ENCODE measurements at places on chromosomes 2 and 18. TPM values are rescaled to one million over a fixed set of nuclear protein-coding genes. Genes with fewer than 3 reads are reported as not detected.

GRCh38 chr2:151052850-151053660, 208.6 kb downstream of the RBM43 start:
- no peak overlapping the region for H3K27ac ChIP-seq
- DNase-seq: no peak
- H3K4me1 ChIP-seq: no peaks in the 10 kb centered on the region
- no peaks in the 10 kb centered on the region for H3K27me3 ChIP-seq
- H3K4me3 ChIP-seq: no peak overlapping the region

GPAT2 gene
- 7.8 TPM for total RNA-seq

MOCOS gene
- 4.8 TPM for total RNA-seq

GRCh38 chr2:160613466-160614153, 120.0 kb upstream of the RBMS1 start:
- H3K4me3 ChIP-seq: no peak overlapping the region
- no peaks in the 10 kb centered on the region for H3K27me3 ChIP-seq
- no peak for DNase-seq
- H3K4me1 ChIP-seq: no peaks in the 10 kb centered on the region
- no peak overlapping the region for H3K27ac ChIP-seq
- no peaks in the 10 kb centered on the region for H3K36me3 ChIP-seq

GRCh38 chr2:69437751-69438154, 518 bp upstream of the NFU1 start:
- H3K36me3 ChIP-seq: no peaks in the 10 kb centered on the region
- H3K4me1 ChIP-seq: peaks cover 15% of the 10 kb centered on the region
- peak overlapping the region; percentile 96 for H3K27ac ChIP-seq
- no peaks in the 10 kb centered on the region for H3K27me3 ChIP-seq
- peak; percentile 30 for DNase-seq

- H3K36me3 ChIP-seq: peaks cover 78% of the 10 kb centered on the region
- DNase-seq: peak; percentile 21
- no peaks in the 10 kb centered on the region for H3K27me3 ChIP-seq
Measured at GRCh38 chr2:27441958-27442919, at the start of gene KRTCAP3. KRTCAP3 (plus strand) TSS chr2:27442381; CDS start chr2:27442413, 32 bp downstream.

TMEM247 gene
- not detected for total RNA-seq

DNA sequence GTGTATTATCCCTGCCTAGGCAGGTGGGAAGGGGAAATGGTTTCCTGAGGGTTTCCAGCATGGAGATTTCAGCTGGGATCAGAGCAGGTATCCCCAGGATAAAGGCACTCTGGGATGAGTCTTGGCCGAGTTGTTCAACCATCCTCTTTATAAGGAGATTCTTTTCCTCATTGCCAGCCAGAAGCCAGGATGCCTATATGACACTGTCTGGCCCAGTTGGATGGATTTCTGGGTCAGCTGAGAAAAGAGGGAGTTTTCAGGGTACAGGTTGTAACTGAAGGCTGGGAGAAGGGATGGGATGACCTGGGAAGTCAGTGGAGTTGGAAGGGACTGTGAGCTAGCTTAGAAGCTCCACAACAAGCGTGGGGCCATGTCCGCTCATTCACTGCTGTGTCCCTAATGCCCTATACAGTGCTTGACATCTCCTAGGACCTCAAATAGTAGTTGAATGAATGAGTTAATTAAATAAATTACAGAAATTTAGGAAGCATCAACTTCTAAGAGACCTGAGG, 8.3 kb downstream of the RHOB start:
- H3K4me1 ChIP-seq: peaks cover 9% of the 10 kb centered on the region
- no peak overlapping the region for H3K27ac ChIP-seq
- DNase-seq: no peak

GRCh38 chr2:121164042-121164441, 121.0 kb downstream of the TFCP2L1 start:
- H3K27me3 ChIP-seq: no peaks in the 10 kb centered on the region
- H3K36me3 ChIP-seq: no peaks in the 10 kb centered on the region
- no peak overlapping the region for H3K27ac ChIP-seq
- DNase-seq: no peak
- H3K4me1 ChIP-seq: no peaks in the 10 kb centered on the region

ACADL gene
- 7.8 TPM for total RNA-seq

OXER1 gene
- total RNA-seq: 0.20 TPM

- no peak for DNase-seq
- no peak overlapping the region for H3K4me3 ChIP-seq
- H3K27me3 ChIP-seq: peaks cover 6% of the 10 kb centered on the region
- no peak overlapping the region for H3K27ac ChIP-seq
- H3K36me3 ChIP-seq: no peaks in the 10 kb centered on the region
Measured at GRCh38 chr18:461762-462161, 38.7 kb downstream of the COLEC12 start.

- H3K27me3 ChIP-seq: no peaks in the 10 kb centered on the region
- no peak for DNase-seq
- H3K27ac ChIP-seq: no peak overlapping the region
- no peak overlapping the region for H3K4me3 ChIP-seq
Measured at GRCh38 chr18:53603276-53603675, 621.2 kb downstream of the MBD2 start.

- peaks cover 16% of the 10 kb centered on the region for H3K4me1 ChIP-seq
- no peak overlapping the region for H3K27ac ChIP-seq
- DNase-seq: no peak
- H3K36me3 ChIP-seq: no peaks in the 10 kb centered on the region
Measured at GRCh38 chr18:13617826-13618515, 108.4 kb downstream of the FAM210A start.

HOXD4 gene
- 1.2 TPM for total RNA-seq

DNA sequence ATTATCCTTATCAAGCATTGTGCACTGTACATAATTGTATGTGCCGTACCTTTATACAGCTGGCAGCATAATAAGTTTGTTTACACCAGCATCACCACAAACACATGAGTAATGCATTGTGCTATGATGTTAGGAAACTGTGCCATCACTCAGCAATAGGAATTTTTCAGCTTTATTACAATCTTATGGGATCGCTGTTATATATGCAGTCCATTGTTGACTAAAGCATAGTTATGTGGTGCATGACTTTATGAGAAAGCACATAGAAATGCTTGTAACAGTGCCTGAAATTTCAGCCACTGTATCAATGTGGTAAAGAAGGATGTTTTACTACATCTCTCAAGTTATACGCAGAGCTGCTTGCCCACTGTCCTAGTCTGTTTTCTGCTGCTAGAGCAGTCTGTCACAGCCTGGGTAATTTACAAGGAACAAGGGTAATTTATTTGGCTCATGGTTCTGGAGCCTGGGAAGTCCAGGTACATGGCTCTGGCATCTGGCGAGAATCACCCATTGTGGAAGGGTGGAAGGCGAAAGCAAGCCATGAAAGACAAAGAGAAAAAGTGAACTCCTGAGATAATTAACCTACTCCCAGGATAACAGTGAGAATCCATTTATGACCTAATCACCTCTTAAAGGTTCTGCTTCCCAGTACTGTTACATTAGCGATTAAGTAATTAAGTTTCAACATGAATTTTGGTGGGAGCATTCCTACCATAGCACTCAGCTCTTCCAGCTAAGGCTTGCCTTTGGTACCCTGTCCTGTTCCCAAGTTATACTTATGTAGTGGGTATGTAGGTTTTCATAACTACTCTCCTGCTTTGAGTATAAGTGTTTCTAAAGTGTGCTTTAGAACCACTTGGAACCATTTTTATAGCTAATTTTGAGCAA, 4.6 kb downstream of the MAP3K20 start:
- H3K36me3 ChIP-seq: peaks cover 3% of the 10 kb centered on the region
- H3K27ac ChIP-seq: peak overlapping the region; percentile 47
- no peaks in the 10 kb centered on the region for H3K27me3 ChIP-seq

GRCh38 chr2:204947405-204947804, 402.1 kb downstream of the PARD3B start:
- no peaks in the 10 kb centered on the region for H3K27me3 ChIP-seq
- H3K27ac ChIP-seq: no peak overlapping the region
- H3K4me1 ChIP-seq: no peaks in the 10 kb centered on the region
- DNase-seq: no peak
- H3K4me3 ChIP-seq: no peak overlapping the region

SKOR2 gene
- total RNA-seq: not detected

- H3K4me1 ChIP-seq: peaks cover 21% of the 10 kb centered on the region
- H3K4me3 ChIP-seq: no peak overlapping the region
- no peaks in the 10 kb centered on the region for H3K27me3 ChIP-seq
Measured at GRCh38 chr18:59056706-59057492, 82.8 kb upstream of the SEC11C start.

- H3K27me3 ChIP-seq: no peaks in the 10 kb centered on the region
- H3K4me1 ChIP-seq: no peaks in the 10 kb centered on the region
- no peak overlapping the region for H3K4me3 ChIP-seq
- H3K36me3 ChIP-seq: no peaks in the 10 kb centered on the region
- no peak overlapping the region for H3K27ac ChIP-seq
- DNase-seq: no peak
Measured at GRCh38 chr2:3280197-3280596, 97.4 kb downstream of the EIPR1 start.

DNA sequence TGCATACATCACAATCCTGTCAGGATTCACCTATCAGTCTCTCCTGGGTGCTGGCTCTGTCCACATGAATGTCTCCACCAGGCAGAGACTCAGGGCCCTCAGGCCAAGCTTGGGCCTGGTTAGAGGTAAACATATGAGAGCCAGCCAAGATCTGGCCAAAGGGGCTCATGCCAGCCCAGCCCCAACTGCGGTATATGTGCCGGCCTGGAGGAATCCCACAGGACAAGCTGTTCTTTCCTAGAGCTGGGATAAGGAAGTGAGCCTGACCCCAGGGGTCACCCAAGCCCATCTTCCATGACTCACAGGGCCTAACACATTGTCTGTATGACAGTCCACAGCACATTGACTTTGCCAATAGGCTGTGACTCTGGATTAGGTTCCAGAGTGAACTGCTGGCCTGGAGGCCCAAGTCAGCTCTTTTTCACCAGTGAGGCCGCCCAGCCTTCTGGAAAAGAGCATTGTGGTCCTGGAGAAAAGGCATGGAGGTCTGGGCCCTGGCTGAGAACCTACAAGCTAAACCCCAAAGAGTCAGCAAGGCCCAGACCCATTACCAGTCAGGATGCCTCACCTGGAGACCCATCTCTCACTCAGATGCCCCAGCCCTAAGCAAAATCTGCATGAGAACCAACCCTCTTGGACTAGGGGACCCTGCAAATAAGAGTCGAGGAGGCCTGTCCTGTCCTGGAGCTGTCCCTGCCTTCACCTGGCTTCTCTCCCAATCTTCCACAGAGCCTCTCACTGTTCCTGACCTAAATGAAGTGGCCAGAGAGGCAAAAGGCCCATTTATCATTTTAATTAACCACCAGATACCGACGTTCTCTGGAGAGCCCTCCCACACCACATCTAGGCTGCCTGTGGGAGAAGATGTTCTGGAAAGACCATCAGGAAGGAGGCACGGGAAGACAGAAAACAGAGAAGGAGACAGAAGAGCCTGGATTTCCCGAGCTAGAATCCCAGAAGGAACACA, 120.9 kb upstream of the PKDCC start:
- DNase-seq: peak; percentile 63
- no peak overlapping the region for H3K4me3 ChIP-seq
- H3K27ac ChIP-seq: peak overlapping the region; percentile 85
- H3K36me3 ChIP-seq: no peaks in the 10 kb centered on the region
- H3K27me3 ChIP-seq: no peaks in the 10 kb centered on the region
- H3K4me1 ChIP-seq: peaks cover 73% of the 10 kb centered on the region

DNA sequence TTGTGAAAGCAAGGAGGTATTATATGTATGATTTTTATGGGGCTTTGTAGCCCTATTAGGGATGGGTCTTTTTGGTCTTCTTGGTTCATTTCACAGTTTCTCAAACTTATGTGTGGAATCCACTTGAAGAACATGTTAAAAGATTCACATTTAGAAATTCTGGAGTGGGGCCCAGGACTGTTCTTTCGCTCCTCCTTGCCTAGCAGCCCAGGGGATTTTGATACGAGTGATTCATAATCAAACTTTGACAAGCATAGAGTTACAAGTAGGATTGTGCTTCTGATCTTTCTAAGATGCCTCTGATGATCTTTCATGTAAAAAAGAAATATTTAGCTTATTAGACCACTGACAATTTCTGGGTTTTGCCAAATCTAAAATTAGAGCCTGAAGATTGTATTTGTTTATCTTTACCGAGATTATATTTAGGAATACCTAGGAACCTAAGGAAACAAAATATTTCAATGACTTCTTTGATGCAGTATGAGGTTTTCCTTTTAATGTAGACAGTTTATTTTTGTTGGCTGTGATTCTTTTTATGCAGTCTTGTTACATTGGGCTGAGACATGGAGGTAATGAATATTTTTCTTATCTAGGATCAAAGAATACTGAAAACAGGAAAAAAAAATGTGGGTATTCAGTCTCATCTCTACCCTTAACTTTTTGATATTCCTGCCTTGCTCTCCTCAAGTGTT, 324.0 kb downstream of the PARD3B start:
- H3K36me3 ChIP-seq: no peaks in the 10 kb centered on the region
- DNase-seq: no peak

AP1S3 gene
- total RNA-seq: 0.69 TPM

FAP gene
- total RNA-seq: 2.2 TPM

DNA sequence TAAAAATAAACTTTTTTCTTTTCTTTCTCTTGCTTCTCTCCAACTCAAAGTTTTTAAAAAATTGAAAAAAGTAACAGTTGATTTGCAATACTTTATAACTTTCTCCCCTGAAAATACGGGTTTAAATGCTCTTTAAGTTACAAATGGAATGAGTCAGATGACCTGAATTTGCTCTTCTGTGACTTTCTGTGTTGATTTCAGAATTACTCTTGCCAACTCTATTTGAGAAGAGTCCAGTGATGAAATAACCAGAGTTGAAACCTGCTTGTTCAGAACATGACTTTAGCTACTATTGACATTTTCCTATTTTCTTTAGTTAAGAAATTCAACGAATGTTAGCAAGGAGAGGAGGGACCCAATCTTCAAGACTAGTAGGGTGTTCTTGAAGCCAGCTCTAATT, 146.1 kb upstream of the ZSWIM2 start:
- no peaks in the 10 kb centered on the region for H3K36me3 ChIP-seq
- H3K27me3 ChIP-seq: no peaks in the 10 kb centered on the region
- no peak overlapping the region for H3K27ac ChIP-seq
- no peak overlapping the region for H3K4me3 ChIP-seq

SERPINB4 gene
- not detected for total RNA-seq

All from psoas muscle (tissue), 8 donors.